ENCODE measurements at places on chromosomes 3 and 15.
A peak's percentile ranks its signal among the peaks of the same experiment; 100 is the strongest.

DNA sequence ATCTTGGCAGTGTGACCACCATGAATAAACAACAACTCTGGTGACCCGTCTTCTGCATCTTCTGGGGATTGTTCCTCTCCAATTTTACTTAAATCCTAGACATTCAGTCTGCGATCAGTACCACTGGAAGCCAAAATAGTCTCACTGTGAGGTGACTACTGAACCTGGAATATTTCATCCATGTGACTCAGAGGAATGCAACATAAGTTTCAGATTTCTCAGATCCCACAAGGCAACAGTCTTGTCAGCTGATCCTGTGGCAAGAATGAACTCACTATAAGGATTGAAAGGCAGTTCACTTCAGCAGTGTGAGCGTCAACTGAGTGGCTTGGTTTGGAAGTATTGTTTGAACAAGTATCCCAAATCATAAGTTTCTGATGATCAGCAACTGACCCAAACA lies 13.2 kb downstream of the NSUN3 start:
- no peak for DNase-seq

DNA sequence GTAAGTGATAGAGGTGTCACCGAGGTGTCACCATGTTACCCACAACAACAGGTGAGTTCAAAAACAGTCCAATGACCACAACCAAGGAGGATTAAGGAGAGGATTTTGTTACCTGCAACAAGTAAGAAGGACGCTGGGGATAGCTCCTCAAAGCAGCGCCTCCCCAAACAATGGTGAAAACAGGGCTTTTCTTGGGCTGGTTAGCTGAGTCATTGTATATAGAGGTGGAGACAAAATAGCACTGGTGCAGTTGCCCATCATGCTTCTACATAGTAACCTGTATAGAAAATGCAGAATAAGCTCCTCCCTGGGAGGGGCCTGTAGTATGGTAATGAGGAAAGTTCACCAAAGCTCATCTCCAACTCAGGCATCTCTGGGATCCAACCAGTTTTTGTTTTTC lies 116.9 kb upstream of the EIF1B start:
- no peak for DNase-seq

- DNase-seq, result no peak
Observed at GRCh38 chr3:112931736-112932521, 43.0 kb downstream of the CD200R1 start.

GRCh38 chr15:45087513-45087912 lies 26.5 kb downstream of the DUOX2 start:
- DNase-seq, result no peak

DNA sequence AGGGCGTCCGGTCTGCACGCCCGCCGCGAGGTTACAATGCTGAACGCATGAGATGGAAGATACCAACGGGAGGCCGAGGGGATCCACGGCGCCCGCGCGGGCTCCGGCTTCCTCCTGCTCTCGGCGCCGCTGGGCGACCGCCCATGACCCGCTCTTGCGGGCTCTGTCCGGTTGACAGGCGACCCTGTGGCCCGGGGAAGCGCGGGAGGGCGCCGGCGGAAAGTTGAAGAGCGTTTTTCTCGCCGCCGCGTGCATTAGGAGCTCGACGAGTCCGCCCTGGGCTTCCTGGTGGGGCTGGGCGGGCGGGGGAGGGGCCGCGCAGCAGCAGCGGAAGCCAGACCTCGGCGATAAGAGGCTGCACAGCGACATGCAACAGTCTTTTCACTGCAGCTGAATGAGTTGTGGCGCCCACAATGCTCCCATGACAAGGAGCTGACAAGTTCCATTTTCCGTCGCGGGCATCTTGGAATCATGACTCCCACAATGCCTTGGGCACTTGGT lies at the start of gene MBNL1:
Gene MBNL1, plus strand, starts transcription at position 375 of the 501 bp plus-strand sequence. CDS start 31,265 bp downstream, outside the sequence.
- peak; percentile 77 for DNase-seq

- DNase-seq, result no peak
Observed at GRCh38 chr3:66416556-66417304, 84.1 kb downstream of the LRIG1 start.

GRCh38 chr15:59178151-59178695 lies 28.4 kb upstream of the LDHAL6B start:
- no peak for DNase-seq

GRCh38 chr15:39999538-40000200 lies 39.3 kb downstream of the SRP14 start:
- DNase-seq, result no peak

- no peak for DNase-seq
Observed at GRCh38 chr15:90840157-90840855, 28.1 kb upstream of the FURIN start.

GRCh38 chr15:78149805-78150751 lies 916 bp downstream of the IDH3A start:
- DNase-seq, result no peak

- no peak for DNase-seq
Observed at GRCh38 chr15:64144192-64144564, 7.4 kb upstream of the SNX22 start.

DNA sequence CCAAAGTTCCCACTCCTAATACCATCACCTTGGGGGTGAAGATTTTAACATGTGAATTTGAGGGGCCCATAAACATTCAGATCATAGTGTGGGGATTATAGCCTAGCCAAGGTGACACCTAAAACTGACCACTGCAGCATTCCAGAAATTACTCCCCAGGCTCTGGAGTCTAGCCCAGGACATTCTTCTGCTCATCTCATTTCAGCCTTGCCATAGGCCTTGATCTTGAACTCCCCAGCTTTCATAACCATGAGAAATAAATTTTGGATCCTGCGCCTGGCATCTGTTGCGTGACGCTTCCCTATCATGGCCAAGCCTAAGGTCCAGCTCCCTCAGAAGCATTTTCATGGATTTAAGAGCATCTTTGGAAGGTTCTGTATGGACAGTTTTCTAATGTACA lies 502.9 kb upstream of the THBS1 start:
- DNase-seq, result no peak

- DNase-seq, result no peak
Observed at GRCh38 chr3:148078658-148079057, 619.0 kb upstream of the AGTR1 start.

GRCh38 chr3:4417449-4417848 lies 49.6 kb downstream of the SUMF1 start:
- DNase-seq, result no peak

GRCh38 chr15:99009741-99010330 lies 2.2 kb upstream of the PGPEP1L start:
- DNase-seq, result no peak

- no peak for DNase-seq
Observed at GRCh38 chr3:31918179-31919150, 62.6 kb downstream of the OSBPL10 start.

GRCh38 chr3:186515125-186515524 lies 29.1 kb downstream of the CRYGS start:
- no peak for DNase-seq

GRCh38 chr15:57541271-57541670 lies 50.4 kb upstream of the MYZAP start:
- no peak for DNase-seq

GRCh38 chr3:182671541-182671940 lies 121.8 kb upstream of the ATP11B start:
- no peak for DNase-seq

DNA sequence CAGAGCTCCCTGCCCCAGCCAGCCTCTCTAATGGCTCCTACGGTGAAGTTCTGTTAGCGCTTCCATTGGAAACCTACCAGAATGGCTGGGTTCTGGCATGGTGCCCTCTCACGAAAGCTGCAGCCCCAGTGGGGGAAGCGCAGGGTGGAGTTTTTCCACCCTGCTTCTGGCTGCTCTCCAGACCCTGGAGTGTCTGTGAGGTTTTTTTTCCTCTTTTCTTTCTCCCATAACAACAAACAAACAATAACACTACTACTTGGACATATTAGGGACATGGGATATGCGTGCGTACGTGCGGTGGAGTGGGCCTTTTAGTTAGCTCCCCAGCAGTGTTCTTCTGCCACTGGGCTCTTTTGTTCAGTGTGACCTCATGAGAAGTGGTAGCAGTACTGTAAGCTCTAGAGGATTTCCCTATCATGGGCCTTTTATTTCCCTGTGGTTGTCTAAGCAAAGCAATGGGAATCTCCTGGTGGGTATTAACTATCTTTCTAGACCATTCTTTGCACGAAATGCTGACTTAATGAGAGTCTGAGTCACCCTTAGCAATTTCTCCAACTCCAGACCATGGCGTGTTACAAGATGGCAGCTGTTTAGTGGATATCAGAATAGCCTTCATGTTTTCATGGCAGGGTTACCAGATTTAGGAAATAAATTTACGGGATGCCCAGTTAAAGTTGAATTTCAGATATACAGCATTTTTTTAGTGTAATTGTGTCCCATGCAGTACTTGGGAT lies 161.9 kb downstream of the FNDC3B start:
- no peak for DNase-seq

DNA sequence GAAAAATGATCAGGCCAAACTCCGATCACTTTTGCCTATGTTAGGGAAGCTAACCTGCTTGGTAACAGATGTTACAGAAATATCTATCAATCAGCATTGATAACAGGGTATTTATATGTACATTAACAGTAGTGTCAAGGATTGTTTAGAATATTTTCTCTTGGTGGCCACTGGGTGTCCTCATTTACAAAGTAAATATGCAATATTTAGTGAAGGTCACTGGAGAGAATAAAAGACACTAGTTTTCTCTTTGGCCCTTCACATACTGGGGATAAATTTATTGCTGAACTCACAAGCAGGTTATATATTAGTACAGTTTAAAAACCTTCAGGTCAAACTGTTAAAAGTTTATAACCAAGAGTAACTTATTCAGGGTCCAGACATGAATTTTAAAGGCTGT lies 69.0 kb downstream of the TIGIT start:
- DNase-seq, result no peak

- DNase-seq, result no peak
Observed at GRCh38 chr3:13233487-13234485, 160.6 kb upstream of the IQSEC1 start.

DNA sequence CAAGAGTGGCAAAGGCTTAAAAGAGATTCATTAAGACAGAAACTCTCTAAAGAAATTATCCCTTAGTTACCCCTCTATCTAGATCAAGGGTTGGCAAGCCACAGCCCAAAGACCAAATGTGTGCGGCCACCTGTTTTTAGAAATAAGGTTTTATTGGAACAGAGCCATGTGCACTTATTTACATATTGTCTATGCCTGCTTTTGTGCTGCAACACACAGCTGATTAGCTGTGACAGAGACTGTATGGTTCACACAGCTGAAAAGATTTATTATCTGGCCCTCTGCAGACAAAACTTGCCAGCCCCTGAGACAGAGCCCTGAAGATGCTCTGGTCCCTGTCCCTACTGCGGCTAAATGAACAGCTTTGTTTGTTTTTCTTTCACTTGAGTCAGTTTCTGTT lies 88.1 kb downstream of the ADAMTS9 start:
- DNase-seq, result no peak

GRCh38 chr15:71189718-71190117 lies 74.4 kb downstream of the THSD4 start:
- DNase-seq, result no peak

GRCh38 chr3:112974894-112975293 lies at the start of gene CD200R1:
TSS of gene CD200R1 (minus strand) at chr3:112975103. CDS start at chr3:112974857, 246 bp downstream.
- no peak for DNase-seq

- DNase-seq, result no peak
Observed at GRCh38 chr15:92803852-92804609, 96.1 kb upstream of the CHD2 start.

GRCh38 chr3:94004301-94004910 lies 24.0 kb downstream of the STX19 start:
- DNase-seq, result no peak

GRCh38 chr15:52733088-52733487 lies 53.9 kb upstream of the ATOSA start:
- no peak for DNase-seq

- DNase-seq, result no peak
Observed at GRCh38 chr15:77907824-77908751, 169.4 kb downstream of the TBC1D2B start.

DNA sequence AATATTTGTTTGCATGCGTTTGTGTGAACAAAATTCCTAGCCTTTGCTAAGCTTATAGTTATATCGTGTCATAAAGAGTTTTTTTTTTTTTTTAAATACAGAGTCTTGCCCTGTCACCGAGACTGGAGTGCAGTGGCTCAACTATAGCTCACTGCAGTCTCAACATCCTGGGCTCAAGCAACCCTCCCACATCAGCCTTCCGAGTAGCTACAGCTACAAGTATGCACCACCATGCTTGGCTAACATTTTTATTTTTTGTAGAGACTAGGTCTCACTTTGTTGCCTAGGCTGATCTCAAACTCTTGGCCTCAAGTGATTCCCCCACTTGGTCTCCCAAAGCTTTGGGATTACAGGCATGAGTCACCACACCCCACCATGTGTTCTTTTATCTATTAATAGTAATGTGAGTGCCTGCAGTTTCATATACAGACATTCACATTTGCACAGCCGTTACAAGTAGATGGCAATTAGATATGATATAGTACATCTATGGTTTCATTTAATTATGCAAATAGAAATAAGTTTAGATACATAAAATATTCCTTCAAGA lies 848.6 kb downstream of the PDCD6IP start:
- DNase-seq, result no peak

GRCh38 chr3:156090126-156090525 lies 30.3 kb upstream of the KCNAB1 start:
- DNase-seq, result no peak

DNA sequence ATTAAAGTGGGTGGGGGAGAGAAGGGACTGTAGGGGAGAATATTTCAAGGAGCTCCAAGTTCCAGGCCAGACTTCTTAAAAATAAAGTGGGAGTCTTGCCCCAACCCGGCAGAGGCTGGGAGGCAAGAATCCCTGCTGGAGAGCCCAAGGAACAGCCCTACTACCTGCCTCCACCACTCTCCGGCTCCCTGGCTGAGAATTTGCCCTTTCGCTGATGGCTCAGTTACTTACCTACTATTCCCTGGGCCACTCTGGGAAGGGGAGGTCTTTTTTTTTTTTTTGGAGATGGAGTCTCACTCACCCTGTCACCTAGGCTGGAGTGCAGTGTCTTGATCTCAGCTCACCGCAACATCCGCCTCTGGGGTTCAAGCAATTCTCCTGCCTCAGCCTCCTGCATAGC lies 15.5 kb downstream of the MYL3 start:
- no peak for DNase-seq

DNA sequence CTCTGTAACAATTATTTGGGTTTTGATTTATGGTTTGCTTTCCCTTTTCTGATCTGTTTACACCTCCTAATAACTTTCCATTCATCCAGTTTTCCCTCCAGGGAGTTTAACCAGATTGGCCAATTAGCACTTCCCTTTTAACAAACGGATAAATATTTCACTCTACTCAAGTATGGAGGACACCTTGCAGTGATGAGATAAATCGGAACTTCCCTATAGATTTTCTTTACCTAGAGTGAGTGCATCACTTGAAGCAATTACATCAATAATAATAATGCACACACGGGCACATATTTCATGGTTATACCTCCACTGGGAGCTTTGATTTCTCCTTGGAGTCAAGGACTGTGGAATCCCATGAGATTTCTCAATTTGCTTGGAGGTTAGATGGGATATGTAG lies 239.1 kb upstream of the CFAP20DC start:
- DNase-seq, result no peak

GRCh38 chr3:23874359-23875112 lies 42.3 kb downstream of the NKIRAS1 start:
- DNase-seq, result no peak

DNA sequence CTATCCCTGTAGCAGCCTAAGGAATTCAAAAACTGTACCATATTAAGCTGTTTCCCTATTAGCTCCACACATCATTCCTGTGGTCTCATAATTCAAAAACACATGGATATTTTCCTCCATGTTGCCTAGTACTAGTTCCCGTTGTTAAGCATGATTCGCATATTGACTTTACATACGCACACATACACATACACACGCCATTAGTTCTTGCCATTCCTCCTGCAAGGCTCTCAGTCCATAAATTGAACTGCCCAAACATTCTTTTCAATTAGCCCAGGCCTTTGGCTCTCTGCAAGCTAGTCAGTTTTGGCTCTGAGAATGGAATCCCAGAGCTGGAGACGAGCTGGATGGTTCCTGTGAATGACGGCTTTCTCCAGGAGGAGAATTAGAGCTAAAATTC lies 57.2 kb upstream of the RAD18 start:
- no peak for DNase-seq
